Anterior cingulate cortex (tissue), 58 donors: ENCODE measurements at places on chromosomes 7 and 10.

DNA sequence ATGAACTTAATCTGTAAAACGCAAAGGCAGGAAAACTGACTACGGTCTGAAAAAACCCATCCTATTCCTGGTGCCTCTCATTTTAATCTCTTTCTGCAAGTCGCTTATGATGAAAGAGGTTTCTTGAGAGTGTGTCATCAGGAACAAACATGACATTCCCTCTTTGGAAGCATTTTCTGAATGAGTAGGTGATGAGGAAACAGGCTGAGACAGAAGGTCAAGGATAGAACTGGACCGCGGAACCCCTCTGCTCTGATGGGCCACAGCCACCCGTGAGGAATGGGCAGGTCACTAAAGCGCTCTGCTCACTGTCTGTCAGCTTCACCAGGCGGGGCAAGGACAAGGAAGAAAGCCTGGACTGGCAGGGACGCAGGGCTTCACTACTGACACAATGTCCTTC, 28.6 kb downstream of the BEND7 start:
- DNase-seq = no peak

DNA sequence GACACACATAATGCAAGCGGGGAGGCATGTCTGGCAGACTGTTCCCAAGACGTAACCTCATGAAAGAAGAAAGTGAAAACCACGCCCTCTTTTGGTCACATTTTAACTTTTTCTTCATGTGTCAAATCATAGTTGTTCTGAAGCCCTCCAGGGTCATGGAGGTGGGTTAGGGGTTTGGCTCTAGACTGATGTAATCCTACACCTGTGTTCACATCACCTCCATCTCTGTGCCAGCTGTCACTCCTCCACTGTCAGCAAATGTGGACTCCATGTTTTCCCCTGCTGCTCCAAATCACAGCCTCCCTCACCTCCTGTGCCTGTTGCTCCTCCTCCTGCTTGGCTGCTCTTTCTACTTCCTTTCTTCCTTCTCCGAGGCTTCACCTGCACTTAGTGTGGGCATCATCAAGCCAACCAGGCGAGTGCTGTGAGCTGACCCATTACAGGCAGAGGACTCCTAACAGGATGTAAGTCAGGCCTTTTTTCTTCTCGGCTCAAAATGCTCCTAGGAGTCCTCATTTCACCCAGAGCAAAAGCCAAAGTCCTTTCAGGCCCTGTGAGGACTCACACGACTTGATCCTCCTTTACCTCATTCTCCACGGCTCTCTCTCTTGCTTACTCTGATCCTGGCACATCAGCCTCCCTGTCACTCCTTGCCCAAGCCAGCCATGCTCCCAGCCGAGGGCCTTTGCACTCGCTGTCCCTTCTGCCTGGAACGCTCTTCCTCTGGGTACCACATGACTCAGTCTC, 66.4 kb upstream of the IFRD1 start:
- DNase-seq = no peak

DNA sequence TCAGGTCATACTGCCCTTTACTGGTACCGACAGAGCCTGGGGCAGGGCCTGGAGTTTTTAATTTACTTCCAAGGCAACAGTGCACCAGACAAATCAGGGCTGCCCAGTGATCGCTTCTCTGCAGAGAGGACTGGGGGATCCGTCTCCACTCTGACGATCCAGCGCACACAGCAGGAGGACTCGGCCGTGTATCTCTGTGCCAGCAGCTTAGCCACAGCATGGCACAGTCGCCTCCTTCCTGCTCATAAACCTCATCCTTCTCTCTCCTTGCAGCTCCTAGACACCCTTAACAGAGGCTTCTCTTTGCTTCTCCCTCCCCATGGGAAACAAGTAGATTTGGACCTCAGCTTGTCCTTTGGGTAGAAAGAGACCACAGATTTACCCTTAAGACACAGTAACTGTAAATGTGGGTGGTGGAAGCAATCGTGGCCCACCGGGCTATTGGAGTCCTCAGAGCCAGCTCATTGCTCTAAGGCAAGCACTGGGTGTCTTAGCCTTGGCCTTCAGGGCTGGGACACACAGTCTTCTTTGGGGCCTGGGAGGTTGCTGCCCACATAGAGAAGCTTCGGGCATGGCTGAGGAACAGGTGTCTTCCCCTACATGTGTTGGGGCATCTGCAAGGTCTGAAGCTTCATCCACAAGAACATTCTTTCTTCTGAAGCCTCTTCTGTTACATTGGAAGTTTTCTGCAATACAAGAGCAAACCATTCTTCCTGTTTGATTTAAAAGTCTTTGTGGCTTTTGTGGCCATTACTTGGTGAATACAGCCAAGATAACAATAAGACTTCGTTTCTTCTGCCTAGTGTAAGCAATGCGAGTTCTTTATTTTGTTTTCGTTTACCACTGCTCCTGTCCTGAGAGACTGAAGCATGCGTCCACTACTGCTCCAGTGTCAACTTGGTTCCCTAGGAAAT, 95.5 kb upstream of the PRSS58 start:
- DNase-seq = no peak

- DNase-seq = peak; percentile 77
Measured at GRCh38 chr7:129611246-129612111, at the start of gene NRF1. TSS of gene NRF1 (plus strand) at chr7:129611720. CDS start at chr7:129657352, 45,632 bp downstream.

DNA sequence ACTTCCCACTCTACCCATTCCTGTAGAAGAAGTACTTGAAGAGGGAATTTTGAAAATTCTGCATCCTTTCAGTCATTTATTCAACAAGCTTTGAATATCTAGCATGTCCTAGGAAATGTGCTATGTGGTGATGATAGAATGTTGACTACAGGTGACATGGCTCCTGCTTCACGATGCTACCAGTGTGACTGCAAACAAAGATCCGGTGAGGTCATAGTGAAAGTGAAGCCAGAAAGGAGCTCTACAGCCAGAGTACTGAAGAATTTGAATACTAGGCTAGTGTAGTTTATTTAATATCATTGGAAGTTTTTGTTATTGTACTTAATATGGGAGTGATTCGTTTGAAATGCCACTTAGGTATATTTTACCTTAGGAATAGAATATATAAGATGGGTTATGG, 348.1 kb downstream of the TFEC start:
- no peak for DNase-seq

- DNase-seq = no peak
Measured at GRCh38 chr10:68086910-68087684, 12.0 kb upstream of the HERC4 start.

- no peak for DNase-seq
Measured at GRCh38 chr7:149385195-149385950, 75.5 kb downstream of the ZNF777 start.

GRCh38 chr7:128827248-128827958, 2.8 kb upstream of the FLNC start:
- no peak for DNase-seq

- DNase-seq = no peak
Measured at GRCh38 chr7:158536871-158537515, 50.6 kb downstream of the PTPRN2 start.

DNA sequence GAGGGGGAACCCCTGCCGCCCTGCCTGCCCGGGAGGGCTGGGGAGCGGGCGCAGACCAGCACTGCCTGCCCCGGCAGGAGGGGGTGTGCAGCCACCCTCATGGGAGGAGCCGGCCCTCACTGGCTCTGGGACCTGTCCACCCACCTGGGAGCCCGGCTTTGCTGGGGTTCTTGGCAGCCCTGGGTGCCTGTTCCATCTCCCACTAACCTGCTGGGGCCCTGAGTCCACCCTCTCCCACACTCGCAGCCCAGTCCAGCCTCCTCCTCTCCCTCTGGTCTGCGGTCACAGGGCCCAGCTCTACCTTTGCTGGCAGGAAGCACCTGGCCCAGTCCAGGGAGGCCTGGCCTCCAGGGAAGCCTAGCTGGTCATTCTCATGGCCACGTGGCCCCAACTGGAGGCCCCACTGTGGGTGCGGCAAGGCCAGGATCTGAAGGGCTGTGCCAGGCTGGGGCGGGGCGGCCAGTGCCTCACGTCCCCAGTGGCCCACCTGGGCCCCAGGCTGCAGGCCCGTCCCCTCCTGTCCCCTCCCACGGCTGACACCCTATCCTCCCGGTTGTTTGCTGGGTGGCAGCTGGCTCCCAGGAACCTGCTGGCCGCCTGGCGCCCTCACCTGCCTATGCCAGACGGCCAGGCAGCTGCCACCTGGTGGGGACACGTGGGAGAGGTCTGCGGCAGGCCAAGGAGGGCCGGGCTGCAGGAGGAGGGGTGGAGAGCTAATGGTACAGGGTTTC, at the start of gene TMEM184A:
TMEM184A (minus strand) TSS at position 393 of the 731 bp plus-strand sequence. CDS start 721 bp downstream, outside the sequence.
- no peak for DNase-seq

GRCh38 chr10:132859084-132859855, 73.3 kb upstream of the NKX6-2 start:
- DNase-seq = no peak

DNA sequence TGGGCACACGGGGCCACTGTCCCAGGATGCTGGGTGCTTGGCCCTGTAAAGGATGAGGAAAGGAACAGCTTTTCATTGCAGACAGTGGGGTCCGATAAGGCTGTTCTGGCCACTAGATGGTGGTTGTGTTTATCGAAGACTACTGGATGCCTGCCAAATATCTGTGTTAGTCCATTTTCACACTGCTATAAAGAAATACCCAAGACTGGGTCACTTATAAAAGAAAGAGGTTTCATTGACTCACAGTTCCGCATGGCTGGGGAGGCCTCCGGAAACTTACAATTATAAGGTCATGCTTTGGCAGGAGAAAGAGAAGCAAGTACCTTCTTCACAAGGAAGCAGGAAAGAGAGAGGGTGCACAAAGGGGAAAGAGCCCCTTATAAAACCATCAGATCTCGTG, 32.2 kb upstream of the GARS1 start:
- DNase-seq = no peak

DNA sequence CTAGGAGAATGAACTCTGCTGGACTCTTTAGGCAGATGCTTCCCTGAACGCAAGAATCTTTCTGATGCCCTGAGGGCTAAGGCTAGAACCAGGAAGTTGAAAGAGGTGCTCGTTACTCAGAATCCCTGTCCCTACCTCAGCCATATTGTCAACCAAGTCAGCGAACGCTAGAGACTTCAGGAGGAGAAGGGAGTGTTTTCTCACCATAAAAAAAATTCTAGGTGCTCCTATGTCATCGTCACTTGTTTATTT, 359.4 kb downstream of the PRPF18 start:
- DNase-seq = no peak

DNA sequence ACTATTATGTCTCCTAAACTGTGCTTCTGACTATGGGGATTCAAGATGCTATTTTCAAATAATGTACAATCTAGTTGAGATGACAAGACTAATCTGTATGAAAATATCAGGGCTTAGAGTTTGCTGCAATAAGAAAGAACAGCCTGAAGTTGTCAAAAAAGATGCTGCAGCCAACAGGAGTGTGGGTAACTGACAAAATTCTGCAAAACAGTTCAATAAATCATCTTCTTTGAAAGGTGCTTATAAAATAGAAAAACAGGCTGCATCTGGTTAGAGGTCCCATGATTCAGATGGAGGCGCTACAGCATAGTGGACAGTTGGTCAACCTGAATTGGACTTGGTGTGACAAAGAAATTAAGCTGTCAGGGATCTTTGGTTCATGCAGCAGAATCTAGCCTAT, 511.0 kb downstream of the XPNPEP1 start:
- DNase-seq = no peak

GRCh38 chr7:44984478-44984758, 5.6 kb upstream of the MYO1G start:
- DNase-seq = no peak

DNA sequence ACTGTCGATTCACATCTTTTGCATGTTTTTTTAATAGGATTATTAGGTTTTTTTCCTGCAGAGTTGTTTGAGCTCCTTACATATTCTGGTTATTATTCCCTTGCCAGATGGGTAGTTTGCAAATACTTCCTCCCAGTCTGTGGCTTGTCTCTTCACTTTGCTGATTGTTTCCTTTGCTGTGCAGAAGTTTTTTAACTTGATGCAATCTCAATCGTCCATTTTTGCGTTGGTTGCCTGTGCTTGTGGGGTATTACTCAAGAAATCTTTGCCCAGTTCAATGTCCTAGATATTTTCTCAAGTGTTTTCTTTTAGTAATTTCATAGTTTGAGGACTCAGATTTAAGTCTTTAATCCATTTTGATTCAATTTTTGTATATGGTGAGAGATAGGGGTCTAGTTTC, 95.4 kb downstream of the TBXAS1 start:
- DNase-seq = no peak

GRCh38 chr10:11225935-11226334, 208.3 kb downstream of the CELF2 start:
- no peak for DNase-seq

- DNase-seq = no peak
Measured at GRCh38 chr7:149716932-149717307, 56.5 kb downstream of the ZNF467 start.

DNA sequence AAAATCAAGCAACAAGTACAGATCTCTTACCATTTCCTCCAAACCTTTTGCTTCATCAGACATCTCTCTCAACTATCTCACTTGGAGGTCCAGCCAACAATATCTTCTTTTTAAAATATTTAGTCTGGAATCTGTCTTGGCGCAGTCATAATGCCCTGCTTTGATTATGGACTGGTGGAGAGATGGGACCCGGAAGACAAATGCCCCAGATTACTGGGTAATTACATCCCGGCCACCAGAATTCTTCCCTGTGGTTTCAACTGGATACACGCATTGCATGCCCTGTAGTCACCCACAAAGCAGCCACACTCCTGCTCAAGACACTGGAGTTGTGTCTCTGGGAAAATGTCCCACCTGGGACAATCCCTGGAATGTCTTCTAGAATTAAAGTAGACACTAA, 65.5 kb downstream of the BPGM start:
- no peak for DNase-seq

DNA sequence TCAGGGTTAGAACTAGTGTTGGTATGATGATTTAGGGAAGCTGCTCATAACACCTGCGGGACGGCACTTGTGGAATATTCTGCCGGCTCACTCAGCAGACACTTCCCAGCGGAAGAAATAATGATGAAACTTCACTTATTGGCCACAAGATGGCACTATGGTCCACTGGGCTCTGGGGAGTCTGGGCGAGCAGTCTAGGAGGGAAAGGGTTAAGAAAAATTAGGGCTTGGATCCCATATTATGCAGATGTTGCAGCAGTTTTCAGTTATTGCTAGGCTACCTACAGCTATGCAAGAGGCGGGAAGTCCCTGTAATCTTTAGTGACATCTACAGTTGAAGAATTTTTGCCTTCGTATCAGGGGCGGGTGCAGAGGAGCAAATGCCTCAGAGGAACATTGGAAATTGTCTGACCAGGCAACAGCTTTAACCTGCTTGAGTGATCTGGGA, 238.7 kb upstream of the PRSS58 start:
- no peak for DNase-seq

- DNase-seq = no peak
Measured at GRCh38 chr7:142454862-142455261, 197.0 kb upstream of the PRSS58 start.

DNA sequence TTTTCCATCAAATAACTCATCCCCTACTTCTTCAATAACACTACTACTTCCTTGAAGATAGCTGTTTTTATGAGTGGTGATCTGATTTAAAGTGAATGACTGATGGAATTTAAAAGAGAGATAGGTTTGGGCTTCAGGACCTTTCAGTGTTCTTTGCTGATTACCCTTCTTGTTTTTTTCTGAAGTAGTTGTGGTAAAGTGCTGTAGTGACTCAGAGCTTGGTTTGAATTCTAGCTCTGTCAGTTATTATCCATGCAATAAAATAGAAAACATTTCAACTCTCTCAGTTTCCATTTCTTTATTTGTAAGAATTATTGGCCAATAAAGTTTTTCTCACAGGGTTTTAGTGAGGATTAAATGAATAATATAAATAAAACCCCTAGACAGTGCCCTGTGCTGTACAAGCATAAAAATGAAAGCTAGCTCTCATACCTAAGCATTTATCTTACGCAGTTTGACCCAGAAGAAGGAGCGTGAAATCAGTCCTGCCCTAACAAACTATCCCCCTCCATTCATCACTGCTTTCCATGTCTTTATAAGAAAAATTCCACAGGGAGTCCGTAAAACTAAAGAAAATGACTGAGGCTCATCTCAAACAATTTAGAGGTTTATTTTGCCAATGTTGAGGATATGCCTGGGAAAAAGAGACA, 25.1 kb upstream of the AKAP9 start:
- no peak for DNase-seq
